ENCODE measurements at places on chromosomes 5 and 9.

DNA sequence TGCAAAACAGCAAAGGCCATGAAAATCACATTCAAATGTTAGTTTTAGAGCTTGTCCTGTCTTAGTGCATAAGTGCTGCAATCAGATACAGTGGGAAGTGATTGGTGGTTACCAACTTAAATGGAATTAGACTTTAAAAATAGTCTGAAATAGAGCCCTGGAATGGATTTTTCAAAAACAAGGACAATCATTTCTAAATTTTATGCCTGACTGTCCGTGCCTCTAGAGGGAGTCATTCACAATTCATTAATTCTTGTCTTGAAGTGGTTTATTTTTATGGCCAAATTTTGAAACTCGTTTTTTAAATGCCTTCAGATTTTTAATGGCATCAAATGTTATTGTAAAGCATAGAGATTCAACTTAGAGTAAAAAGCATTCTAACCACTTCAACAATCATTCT, 561.8 kb upstream of the DAB2 start:
- no peak for DNase-seq

DNA sequence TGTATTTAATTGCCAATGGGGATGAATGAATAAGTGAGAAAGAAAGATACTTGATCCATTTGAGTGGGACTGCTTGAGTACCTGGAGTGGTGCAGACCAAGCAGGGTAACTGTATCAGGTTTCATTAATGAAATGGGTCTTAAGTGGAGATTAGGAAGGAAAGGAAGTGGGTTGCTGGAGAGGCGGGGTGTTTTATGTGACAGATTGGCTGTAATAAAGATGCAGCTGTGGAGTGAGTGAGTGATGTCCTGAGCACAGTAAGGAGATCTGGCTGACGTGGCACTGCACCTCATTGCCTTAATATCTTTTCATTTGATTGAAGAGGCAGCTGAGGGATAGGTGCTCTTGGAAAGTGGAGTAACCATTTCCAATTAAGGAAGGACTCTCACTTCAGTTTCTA, 161.0 kb upstream of the CCDC152 start:
- peak; percentile 20 for DNase-seq

DNA sequence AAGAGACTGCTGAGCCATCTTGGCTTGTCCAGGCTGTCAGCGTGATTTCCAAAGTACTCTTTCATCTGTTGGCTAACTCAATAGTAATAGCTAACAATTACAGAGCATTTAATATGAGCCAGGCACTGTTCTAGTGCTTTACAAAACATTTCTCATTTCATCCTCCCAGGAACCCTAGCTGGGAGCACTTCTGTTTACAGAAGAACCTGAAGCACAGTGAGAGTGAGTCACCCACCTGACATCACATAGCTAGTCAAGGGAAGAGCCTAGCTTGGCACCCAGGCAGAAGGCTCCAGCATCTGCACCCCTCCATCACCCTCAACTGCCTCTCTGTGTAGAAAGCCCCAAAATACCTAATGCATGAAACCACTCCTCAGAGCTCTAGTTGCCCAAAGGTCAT, 57.5 kb upstream of the IQGAP2 start:
- DNase-seq = no peak

DNA sequence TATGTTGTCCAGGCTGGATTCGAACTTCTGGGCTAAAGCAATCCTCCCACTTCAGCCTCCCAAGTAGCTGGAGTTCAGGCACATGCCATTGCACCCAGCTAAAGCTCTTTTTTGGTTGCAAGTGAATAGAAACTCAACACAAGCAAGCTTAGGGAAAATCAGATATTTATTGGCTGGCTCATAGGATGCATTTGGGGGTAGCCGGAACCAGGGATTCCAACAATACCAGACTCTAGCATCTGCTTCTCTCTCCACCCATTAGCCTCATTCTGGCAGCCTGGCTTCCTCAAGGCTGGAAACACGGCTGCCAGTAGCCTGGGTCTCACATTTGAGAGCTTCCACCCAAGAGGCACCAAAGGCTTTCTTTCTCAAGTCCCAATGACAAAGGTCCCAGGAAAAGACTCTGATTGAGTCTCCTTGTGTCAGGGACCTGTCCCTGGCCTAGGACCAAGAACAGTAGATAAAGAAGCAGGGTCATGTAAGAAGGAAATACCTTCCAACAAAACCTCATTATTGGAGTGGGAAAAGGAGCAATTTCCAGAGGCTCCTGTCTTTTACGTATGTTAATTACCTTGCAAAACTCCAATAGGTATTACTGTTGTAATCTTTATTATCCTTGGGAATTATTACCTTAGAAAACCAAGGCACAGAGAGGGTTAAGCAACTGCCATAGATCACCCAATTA, 23.0 kb upstream of the B4GALT1 start:
- no peak for DNase-seq

- DNase-seq = no peak
Measured at GRCh38 chr5:130896636-130897035, 268.4 kb downstream of the HINT1 start.

- DNase-seq = no peak
Measured at GRCh38 chr9:127128341-127129072, 6.1 kb upstream of the ANGPTL2 start.

GRCh38 chr5:125508225-125508624, 761.8 kb upstream of the ZNF608 start:
- no peak for DNase-seq

DNA sequence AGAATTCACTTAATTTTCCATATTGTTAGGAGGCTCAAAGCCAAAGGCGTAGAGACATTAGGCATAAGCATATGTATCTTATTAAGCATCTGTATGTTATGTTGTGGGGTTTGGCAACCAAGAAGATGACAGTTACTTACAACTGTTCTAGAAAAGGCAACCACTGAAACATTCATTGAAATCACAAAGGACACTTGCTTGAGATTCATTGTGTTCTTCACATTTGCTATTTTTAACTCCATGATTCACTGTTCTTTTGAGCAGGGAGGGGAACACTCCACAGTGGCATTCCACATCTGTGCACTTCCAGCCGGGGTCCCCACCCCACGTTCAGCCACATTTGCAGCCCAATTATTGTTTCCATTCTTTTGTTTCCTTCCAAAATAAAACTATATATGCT, 107.1 kb downstream of the PALM2AKAP2 start:
- no peak for DNase-seq

GRCh38 chr5:74179701-74180100, 460.8 kb downstream of the ENC1 start:
- DNase-seq = no peak

GRCh38 chr5:129216001-129216400, 121.5 kb downstream of the ISOC1 start:
- DNase-seq = no peak

GRCh38 chr9:12718482-12719026, 25.4 kb downstream of the TYRP1 start:
- no peak for DNase-seq

Data from DMS79 treated with DMSO at 0.1 percent for 48 hours (cell line).